ENCODE measurements at places on chromosomes 6 and 20. TPM values are rescaled to one million over a fixed set of nuclear protein-coding genes. Genes with fewer than 3 reads are reported as not detected.

BTNL2 gene
- not detected for total RNA-seq

TNFRSF21 gene
- total RNA-seq, result 20.0 TPM

ARG1 gene
- total RNA-seq, result not detected

LIME1 gene
- total RNA-seq, result 1.3 TPM

SYS1 gene
- 28.3 TPM for total RNA-seq

TPD52L1 gene
- 5.2 TPM for total RNA-seq

All from epithelial cell of alveolus of lung (primary cell).